ENCODE measurements at places on chromosomes 5 and 9.

DNA sequence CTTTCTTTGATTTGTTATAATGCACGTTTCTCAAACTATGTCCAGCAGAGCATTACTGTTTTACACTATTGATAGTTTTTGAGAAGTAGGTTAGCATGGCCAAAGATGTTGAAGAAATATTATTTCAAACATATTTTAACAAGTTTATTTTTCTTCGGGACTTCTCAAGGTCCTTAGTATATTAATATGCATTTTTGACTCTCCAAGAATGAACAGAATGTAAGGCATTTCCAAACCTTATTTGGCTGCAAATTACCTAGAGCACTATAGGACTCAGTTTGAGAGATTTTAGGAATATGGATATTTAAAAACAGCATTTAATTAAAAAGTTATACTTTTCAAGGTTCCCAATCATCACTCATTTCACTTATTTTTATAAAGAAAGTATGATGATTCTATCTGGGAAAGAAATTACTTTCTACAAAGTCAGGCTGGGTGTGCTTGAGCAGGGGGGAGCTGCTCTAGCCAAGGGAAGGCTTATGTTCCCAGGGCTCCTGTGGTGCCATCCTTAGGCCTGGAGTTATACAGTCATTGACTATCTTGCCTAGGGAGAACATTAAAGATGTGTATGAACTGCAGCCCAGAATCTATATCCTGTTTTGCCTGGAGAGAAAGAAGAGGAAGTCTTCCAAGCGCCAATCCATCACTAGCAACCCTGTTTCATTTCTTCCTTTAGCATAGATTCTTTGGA lies 27.6 kb upstream of the NREP start:
- no peak for DNase-seq

DNA sequence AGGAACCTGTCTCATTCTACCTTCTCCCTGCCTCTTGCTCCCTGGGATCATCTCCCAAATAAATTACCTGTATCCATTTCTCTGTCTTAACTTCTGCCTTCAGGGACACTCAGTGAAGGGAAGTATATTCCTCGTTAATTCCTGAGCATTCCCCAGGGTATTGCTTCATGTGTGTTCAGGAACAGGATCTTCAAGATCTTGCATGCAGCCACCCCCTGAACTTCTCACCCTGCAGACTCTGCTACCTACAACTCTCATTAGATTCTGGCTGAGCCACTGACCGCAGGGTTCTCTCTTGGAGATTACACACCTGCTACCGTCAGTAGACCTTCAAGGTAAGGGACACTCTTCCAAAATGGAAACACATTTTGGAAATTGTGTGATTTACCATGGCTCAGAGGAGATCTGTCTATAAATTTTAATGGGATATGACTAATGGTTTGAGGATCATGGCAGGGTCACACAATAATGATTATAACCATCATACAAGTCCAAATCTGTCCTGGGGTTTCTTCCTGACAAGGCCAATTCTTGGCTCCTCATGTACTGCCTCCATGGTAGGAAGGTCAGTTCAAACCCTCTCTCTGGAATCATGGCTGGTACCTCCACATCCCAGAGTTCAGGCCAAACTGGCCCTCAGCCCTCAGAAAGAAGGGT lies 38.9 kb upstream of the UGCG start:
- no peak for DNase-seq

DNA sequence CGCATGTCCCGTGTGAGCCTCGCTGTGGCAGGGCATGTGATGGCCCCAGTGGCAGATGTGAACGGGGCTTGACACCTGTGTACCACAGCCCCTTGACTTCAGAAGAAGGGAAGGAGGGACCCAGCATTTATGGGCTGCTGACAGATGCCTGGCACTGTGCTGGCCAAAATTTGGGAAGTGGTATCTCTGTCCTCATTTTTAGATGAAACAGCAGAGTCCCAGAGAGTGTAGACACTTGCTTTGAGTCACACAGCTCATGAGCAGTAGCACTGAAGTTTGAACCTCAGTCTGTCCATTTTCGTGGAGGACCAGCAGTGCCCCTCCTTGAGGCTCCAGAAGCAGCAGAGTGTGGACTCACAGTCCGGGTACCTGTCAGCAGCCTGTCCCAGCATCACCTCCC lies 16.5 kb downstream of the NEK6 start:
- DNase-seq, result no peak

GRCh38 chr5:132873119-132873929 lies at the start of gene LEAP2:
TSS of gene LEAP2 (plus strand) at chr5:132873668. CDS start at chr5:132873695, 27 bp downstream.
- DNase-seq, result no peak

DNA sequence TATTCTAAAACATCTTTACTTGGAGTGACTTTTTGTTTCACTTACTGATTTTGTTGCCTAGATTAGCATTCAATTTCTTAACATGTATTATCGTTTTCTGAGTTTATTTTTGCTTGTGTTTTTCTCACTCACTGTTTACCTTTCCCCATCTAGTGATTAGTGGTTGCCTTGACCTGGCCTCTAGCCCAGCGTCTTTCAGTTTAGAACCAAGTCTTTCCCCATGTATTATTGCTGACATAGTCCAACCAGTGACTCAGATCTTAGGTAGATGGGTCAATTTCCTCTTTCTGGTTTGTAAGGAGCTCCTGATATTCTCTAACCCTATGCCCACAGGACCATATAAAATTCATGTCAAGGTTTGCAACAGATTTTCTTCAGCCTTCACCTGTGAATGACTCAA lies 135.5 kb downstream of the PRR16 start:
- DNase-seq, result no peak

All from naive B cell (primary cell).